ENCODE measurements at places on chromosomes 16 and 17.
A peak's percentile ranks its signal among the peaks of the same experiment; 100 is the strongest.

GRCh38 chr17:39018267-39019134 lies 51.3 kb upstream of the FBXO47 start:
- no peak for DNase-seq

GRCh38 chr16:49756775-49757558 lies 98.9 kb downstream of the ZNF423 start:
- DNase-seq, result no peak

DNA sequence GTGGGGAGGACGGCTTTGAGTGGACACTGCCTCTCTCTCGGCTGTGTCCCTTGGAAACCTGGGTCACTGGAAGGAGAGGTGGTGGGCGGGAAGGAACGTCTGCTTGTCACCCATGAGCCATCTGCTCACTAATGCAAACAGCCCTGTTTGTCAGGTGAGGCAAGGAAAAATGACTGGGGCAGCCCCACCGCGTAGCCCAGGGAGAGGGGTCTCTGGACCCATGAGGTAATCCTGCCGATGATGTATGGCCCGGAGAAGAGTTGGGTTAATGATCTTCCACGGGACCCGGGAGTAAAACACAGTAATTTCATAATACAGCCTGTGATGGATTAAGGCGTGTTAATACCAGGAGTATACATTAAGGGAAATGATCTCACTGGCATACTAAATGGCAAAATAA lies 197.0 kb downstream of the CYLD start:
- DNase-seq, result no peak

- no peak for DNase-seq
Observed at GRCh38 chr16:8583732-8584131, 6.6 kb downstream of the TMEM114 start.

DNA sequence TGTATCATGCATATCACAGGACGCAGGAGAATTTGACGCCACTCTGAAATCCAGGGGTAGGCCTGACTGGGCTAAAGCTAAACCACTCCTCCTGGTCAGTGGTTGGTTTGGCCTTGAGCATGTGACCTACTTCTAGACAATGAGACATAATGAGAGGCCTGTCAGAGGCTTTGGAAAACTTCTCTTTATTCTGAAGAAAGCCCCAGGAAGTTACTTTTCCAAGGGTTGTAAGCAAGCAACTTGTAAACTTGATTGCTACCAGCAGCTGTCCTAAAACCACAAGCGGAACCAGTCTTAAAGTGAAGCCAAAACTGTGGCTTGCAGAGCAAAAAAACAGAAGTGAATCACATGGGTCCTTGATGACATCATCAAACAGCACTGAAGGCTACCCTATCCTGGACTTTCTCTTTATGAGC lies 138.2 kb upstream of the COX10 start:
- DNase-seq, result no peak

DNA sequence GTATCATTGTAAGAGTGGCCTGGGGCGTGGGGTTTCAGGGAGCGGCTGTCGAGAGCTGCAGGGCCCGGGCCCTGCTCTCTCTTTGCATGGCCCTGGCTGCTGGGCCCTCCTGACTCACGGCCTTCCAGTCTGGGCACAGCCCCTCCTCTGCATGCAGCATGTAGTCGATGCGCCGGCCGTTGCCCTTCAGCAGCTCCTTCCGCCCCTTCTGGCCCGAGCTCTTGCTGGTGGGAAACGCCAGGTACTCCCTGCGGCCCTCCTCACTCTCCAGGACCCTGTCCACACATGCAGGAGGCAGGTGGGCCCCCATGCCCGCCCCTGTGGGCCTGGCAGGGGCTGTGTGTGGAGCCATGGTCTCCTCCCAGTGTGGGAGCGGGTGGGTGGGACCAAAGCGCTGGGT lies 50.7 kb downstream of the PRMT7 start:
- DNase-seq, result no peak

DNA sequence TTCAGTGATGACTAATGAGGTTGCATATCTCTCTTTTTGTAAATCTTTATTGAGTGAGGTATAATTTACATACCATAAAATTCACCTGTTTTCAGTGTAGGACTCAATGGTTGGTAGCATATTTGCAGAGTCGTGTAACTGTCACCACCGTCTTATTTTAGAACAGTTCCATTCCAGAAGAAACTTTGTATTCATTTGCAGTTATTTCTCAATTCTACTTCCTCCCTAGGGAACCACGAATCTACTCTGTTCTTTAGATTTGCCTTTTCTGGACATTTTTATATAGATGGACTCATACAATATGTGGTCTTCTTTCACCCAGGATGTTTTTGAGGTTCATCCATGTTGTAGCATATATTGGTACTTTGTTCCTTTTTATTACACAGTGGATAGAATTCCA lies 3.7 kb downstream of the FTO start:
- DNase-seq, result no peak

GRCh38 chr17:4035081-4035680 lies 70.9 kb upstream of the ATP2A3 start:
- no peak for DNase-seq

- no peak for DNase-seq
Observed at GRCh38 chr17:8025176-8025911, 13.5 kb upstream of the ALOX15B start.

- DNase-seq, result no peak
Observed at GRCh38 chr16:66228792-66229191, 137.7 kb upstream of the CDH5 start.

DNA sequence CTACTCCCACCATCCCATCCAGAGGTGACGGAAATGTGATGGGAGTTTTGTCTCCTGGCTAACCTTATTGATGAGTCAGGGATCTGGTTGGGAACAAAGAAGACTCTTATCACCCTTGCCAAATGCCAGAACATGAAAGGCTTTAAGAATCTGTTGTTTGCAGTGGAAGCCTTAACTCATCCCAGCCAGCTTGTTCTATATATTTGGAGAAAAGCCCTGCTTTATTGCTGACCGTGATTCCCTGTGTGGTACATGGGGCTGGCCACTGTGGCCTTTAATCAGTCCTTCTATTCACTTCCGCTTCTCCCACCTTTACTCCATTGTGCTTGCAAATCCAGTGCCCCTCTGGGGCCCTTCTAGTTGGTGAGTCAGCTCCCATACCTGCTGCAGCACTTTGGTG lies 156.6 kb downstream of the PHKB start:
- DNase-seq, result no peak

GRCh38 chr16:13453938-13454553 lies 465.9 kb upstream of the ERCC4 start:
- DNase-seq, result no peak

GRCh38 chr16:48330189-48330840 lies 54.9 kb downstream of the SIAH1 start:
- no peak for DNase-seq

DNA sequence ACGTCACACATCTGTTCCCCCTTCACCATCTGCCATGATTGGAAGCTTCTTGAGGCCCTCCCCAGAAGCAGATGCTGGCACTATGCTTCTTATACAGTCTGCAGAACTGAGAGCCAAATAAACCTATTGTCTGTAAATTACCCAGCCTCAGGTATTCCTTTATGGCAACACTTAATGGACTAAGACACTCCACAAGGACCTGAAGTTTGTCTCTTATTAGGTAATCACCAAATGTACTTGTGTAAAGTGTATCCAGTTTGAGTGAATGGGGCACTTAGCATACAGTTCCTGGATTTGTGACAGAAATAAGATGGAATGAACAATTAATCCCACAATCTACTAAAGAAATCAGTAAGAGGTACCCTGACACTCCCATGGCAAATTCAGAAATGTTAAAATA lies 105.3 kb downstream of the SLC39A11 start:
- no peak for DNase-seq

- DNase-seq, result peak; percentile 72
Observed at GRCh38 chr17:74474043-74474792, 7.8 kb downstream of the CD300A start.

GRCh38 chr16:70433458-70434103 lies 5.3 kb downstream of the ST3GAL2 start:
- DNase-seq, result no peak

GRCh38 chr16:88405216-88406060 lies 22.7 kb downstream of the ZNF469 start:
- no peak for DNase-seq

DNA sequence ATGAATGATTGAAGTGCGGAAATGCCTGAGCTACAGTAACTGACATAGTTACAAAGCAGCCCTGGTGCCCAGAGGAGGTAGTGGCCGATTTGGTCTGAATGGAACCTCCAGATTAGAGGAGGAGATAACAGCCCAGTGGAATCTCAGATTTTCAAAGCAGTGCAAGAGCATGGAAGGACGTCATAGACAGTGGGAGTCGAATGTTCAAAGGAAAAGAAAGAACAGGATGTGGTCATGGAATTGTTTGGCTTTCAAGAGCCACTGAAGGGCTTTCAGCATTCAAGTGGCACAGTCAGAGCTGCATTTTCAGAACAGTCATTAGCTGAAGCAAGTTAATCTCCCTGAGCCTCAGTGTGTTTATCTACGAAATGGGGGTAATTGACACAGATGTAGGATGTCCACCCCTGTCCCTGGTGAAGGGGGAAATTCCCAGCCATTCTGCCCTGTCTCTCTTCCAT lies 104.6 kb upstream of the CACNG3 start:
- DNase-seq, result no peak

Measured in CD8-positive, alpha-beta memory T cell (primary cell).